ENCODE measurements at places on chromosomes 16 and 17.

- DNase-seq = no peak
Measured at GRCh38 chr16:55641430-55642056, 14.2 kb upstream of the SLC6A2 start.

GRCh38 chr17:78617511-78618061 lies 40.4 kb upstream of the DNAH17 start:
- no peak for DNase-seq

- no peak for DNase-seq
Measured at GRCh38 chr17:77572851-77573250, 385.7 kb upstream of the TNRC6C start.

- no peak for DNase-seq
Measured at GRCh38 chr16:46768809-46769208, 20.7 kb upstream of the MYLK3 start.

DNA sequence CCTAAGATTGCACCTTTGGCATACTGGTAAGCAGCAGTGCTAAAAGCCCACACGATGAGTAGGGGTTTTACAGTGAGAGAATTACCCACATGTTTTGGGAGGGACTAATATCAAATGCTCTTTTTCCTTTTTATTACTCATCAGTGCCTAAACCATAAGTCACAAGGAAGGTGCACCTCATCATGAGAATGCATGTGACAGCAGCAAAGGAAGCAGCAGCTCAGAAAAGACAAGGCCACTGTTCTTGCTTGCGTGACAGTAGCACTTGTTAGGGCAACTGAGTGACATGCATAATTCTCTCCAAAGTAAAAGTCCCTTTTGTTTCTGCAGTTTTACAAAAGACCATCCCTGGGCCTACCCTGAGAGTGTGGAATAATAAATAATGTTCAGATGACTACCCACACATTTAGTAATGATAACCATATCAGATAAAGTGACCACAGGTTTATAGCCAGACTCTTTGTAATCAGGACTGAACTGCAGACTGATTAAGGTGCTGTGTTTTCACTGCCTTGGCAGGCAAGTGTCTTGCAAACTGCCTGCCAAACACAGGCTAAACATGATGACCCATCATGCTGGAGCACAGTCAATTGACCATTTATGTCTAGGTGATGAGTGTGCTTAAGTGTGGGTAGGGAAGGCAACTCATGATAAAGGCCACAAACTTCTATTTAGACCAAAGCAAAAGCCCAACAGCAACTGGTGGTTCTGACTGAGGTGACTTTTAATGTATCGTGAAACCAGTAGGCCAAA lies 1751.4 kb downstream of the TP53TG3F start:
- DNase-seq = no peak

Measured in fibroblast of skin of left biceps (primary cell).